Stimulated activated naive CD4-positive, alpha-beta T cell (primary cell): ENCODE measurements at places on chromosomes 1 and 21.

- no peak for DNase-seq
Measured at GRCh38 chr1:22830041-22830566, 119.5 kb downstream of the EPHB2 start.

- no peak for DNase-seq
Measured at GRCh38 chr1:34330061-34330460, 153.4 kb downstream of the C1orf94 start.

GRCh38 chr1:225209153-225209552 lies 218.7 kb downstream of the LBR start:
- DNase-seq, result no peak

GRCh38 chr1:244461245-244462071 lies at the start of gene CATSPERE:
Gene CATSPERE (plus strand): TSS chr1:244461273. CDS start chr1:244461430, 157 bp downstream.
- peak; percentile 55 for DNase-seq

- DNase-seq, result no peak
Measured at GRCh38 chr1:18636596-18637508, 6.2 kb downstream of the PAX7 start.

GRCh38 chr21:22791376-22791775 lies 1793.2 kb downstream of the NCAM2 start:
- no peak for DNase-seq

- DNase-seq, result no peak
Measured at GRCh38 chr1:24709791-24710441, 35.3 kb upstream of the CLIC4 start.
